ENCODE measurements at places on chromosomes 4 and X.

- no peak for DNase-seq
Observed at GRCh38 chr4:177473991-177474390, 31.8 kb upstream of the AGA start.

- no peak for DNase-seq
Observed at GRCh38 chrX:1558761-1559468, 21.9 kb upstream of the P2RY8 start.

DNA sequence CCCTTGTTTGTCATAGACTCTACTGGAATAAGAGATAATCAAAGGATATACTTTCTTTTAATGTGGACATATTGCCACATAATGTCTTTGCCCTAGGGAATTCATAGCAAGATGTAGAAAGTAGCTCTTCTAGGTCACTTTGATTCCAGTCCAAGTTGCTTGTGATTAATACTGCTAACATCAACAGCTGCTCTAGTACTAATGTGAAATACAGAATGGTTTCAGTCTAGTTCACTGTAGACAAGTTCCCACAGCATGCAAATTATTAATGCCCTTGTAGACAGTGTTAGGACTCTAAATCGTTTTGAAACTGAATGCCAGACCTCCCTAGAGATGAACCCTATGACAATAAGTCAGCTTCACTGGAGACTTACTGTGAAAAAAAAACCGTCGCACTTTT, 494.6 kb upstream of the ATOH1 start:
- no peak for DNase-seq

DNA sequence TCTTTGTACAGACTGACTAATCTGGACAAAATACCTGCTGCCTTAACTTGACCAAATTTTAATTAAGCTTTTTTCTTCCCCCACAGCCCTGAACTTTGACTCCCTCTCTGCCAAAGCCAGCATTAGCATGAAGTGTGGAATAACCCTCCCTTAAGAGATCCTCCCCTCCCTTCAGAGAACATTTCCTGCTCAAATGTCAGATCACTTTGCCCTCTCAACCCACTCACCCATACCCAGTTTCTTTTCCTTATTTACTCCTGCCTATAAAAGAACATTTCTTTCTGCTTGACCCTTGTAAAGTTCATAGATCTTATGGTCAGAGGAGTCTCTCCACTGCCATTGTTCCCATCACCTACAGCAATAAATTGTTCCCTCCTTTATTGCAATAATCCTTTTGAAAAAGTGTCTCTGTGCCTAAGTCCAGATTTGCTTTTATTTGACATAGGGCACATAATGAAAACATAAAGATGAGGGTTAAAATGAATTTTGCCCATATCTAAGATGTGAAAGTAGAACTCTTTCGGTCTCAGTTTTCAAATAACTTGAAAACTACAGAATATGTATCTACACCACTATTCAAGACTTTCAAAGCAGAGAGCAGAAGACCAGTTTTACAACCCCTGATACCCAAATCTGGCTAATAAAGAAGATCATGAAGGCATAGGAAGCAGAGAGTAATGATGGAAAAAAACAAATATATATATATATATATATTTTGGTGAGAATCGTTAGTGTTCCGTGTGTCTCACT, 289.7 kb upstream of the ANXA10 start:
- no peak for DNase-seq

GRCh38 chrX:104564921-104565703, 887 bp upstream of the IL1RAPL2 start:
- DNase-seq = no peak

DNA sequence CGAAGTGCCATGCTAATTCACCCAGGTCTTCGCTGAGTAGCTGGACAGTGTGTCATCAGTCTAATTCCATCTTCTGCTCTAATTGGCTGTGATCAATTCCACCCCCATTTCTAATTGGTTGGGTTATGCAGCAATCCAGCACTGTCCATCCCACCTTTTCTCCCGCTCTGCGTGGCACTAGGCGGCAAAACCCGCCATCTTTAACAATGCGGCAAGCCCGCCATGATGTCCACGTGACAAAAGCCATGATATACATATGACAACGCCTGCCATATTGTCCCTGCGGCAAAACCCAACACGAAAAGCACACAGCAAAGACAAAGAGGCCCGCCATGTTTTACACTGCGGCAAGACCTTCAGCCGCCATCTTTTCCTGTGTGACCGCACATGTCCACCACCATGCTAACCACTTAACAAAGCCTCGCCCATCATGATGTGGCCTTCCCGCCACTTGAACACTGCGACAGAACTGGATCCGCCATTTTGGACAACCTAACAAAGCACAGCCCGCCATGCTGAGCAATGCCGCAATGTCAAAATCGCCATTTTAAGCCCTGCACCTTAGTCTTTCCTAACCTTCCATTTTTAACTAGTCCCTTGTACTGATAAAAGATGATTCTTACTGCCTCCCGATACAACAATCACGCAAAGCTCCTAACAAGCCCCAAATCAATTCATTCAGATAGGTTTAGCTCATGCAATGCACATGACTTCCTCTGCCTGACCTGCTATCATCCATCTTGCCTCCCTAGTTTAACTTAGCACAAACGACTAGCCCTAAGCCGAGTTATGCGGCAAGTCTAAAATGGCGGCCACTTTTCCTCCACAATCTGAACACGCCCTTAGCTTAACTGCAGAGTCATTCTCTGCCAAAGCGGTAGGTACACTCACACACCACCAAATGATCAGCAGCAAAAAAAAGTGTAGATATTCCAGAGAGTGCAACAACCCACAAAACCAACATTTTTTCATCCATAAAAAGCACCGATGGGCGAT, 288.3 kb downstream of the CHIC1 start:
- DNase-seq = no peak

DNA sequence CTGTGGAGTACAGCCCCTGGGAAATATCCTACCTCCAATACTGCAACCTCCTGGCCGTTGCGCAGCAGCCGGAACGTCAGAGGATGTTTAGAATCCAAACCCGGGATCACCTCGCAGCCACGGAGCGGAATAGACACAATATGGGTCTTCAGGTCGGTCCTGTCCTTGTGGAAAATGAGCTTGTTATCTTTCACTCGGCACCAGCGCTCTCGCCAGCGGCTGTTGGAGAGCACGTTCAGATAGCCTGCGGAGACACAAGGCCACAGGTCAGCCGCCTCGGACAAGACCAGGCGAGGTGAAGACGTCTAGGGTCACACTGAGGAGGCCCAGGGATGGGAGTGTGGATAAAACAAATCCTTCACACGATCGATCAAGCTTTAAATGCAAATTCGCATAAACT, 139.3 kb downstream of the AFAP1 start:
- DNase-seq = no peak

DNA sequence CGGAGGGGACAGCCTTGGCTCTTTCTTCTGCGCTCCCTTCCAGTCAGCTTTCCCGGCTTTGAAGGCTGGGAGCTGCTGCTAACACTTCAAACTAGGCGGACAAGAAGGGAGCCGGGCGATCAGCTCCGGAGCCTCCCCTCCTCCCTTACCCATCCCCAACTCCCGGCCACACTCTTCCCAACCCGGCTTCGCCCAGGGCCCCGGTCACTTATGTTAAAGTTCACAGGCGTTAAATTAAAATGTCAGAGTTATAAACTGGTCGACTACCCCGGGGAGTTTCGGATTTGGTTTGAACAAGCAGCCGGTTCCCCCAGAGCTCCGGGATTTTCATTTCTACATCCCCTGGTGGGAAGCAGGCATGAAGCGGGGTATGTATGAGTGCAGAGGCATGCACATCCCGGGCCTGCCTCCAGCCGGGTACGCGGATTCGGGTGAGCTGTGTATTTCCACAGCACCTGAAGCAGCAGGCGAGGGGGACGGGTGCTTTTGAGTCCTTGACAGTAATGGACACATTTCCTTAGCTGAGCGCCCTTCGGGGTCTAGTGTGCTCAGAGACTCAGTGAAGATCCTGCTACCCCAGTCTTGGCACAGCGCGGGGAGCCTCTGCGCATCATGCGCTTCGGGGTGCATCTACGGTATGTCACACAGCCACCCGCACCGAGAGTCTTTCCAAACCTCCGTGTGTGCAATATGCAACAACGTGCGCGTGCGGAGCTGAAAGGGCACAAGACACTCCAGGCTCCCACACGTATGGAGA, 880 bp downstream of the UNC5C start:
- DNase-seq = no peak

- DNase-seq = no peak
Observed at GRCh38 chrX:108558217-108558616, 118.6 kb downstream of the COL4A5 start.

GRCh38 chr4:11402192-11402591, 26.5 kb downstream of the HS3ST1 start:
- DNase-seq = no peak

DNA sequence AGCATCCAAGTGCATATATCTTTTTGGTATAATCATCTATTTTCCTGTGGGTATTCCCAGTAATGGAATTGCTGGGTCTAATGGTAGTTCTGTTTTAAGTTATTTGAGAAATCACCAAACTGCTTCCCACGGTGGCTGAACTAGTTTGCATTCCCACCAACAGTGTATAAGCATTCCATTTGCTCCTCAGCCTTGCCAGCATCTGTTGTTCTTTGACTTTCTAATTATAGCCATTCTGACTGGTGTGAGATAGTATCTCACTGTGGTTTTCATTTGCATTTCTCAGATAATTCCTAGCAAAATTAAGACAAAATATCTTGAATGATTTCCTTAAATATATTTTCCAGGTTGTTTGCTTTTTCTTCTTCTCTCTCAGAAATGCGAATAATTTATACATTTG, 341.1 kb downstream of the GBA3 start:
- DNase-seq = no peak

- no peak for DNase-seq
Observed at GRCh38 chrX:10769195-10769594, 148.8 kb upstream of the MID1 start.

- no peak for DNase-seq
Observed at GRCh38 chr4:2354760-2355159, 63.7 kb downstream of the ZFYVE28 start.

- no peak for DNase-seq
Observed at GRCh38 chr4:48030470-48030869, 13.9 kb downstream of the NIPAL1 start.
